Transverse colon (tissue), 4 donors: ENCODE measurements at places on chromosomes 2 and 18.
A peak's percentile ranks its signal among the peaks of the same experiment; 100 is the strongest.

DNA sequence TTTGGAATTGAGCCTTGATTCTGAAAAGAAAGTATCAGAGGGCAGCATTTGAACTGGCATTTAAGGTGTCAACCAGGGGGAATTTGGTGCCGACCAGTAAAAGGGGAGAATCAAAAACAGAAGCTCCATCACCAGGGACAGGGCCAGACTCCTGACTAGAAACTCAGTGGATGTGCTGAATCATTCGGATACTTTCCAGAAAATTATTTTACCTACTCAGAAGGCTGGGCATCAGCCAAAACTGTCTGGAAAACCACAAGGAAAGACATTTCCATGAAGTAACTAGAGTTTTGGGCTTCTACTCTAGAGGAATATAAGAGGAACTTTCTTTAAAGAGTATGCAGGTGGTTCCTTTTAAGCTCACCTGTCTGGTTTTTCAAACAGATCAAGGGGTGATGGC, 756.6 kb downstream of the RNF144A start:
- DNase-seq = no peak

- no peak for DNase-seq
Observed at GRCh38 chr2:154229966-154230365, 358.2 kb downstream of the GALNT13 start.

GRCh38 chr2:223993634-223994232, 36.5 kb downstream of the MRPL44 start:
- DNase-seq = peak; percentile 66

DNA sequence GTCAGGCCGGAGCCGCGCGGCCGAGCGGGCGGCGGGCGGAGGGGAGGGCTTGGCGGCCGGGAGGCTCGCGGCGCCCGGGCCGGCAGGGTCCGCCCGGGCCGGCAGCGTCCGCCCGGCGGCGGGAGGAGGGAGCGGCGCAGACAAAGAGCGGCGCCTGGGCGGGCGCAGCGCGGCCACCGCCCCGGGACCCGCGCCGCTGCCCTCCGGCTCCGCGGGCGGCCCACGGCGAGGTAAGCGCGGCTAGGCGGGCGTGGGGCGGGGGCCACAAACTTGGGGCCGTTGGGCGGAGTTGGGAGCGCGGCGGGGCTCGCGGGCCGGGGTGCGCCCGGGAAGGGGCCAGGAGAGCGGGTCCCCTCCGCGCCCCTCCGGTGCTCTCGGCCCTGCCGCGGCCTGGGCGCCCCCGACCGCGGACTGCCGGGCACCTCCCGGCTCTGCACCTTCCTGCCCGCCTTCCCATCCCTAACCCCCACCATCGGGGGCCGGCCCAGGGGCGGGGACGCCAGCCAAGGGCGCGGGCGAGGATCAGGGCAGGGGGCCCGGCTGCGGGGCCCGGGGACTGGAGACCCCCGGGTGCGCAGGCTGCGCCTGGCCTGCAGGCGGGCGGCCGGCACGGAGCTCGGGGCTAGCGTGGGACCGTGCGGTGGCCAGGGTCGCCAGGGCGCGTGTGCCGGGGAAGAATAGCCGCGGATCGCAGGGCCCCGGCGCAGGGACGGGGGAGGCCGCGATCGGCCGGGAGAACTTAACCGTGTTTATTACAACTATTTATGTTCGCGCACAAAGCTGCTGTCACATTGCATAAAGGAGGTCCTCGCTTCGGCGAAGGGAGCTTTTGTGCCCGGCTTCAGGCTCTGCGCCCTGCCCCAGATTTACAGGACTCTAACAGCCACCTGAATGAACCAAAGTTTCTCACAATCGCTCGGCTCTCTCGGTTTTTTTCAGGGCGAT, at the start of gene NCK2:
TSS of gene NCK2 (plus strand) at position 4 of the 945 bp plus-strand sequence. CDS start 110,152 bp downstream, outside the sequence.
- DNase-seq = peak; percentile 41

GRCh38 chr2:28469304-28469703, 26.6 kb upstream of the PLB1 start:
- DNase-seq = no peak

GRCh38 chr2:132400901-132401240, 15.7 kb upstream of the GPR39 start:
- no peak for DNase-seq

GRCh38 chr2:85438201-85439024, 19.9 kb downstream of the SH2D6 start:
- DNase-seq = no peak

- no peak for DNase-seq
Observed at GRCh38 chr2:127079358-127079920, 27.5 kb downstream of the BIN1 start.

DNA sequence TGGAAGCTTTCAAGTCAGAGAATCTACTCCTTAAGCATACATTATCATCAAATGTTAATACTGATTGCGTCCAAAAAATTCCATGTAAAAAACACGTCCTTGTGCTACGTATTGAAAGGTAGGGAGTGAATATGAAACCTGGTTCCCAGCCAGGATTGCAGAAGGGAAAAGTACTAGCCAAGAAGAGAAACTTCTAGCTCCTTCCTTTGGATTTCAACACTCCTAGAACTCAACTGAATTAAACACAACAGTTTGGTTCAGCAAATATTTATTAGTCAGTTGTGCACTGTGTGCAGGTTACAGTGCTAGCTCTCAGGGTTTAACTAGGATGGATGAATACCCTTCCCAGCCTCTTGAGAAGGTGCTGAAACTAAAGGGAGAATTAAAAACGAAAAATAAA, 33.9 kb upstream of the FHL2 start:
- no peak for DNase-seq
